Right atrium auricular region (tissue), 2 donors: ENCODE measurements at places on chromosomes 1 and 21. TPM values are rescaled to one million over a fixed set of nuclear protein-coding genes. Genes with fewer than 3 reads are reported as not detected.
A peak's percentile ranks its signal among the peaks of the same experiment; 100 is the strongest.

- H3K4me3 ChIP-seq = peak within 1 kb of the TSS; percentile 95
- no peaks in the 10 kb centered on the region for H3K36me3 ChIP-seq
- DNase-seq = no peak
- no peaks in the 10 kb centered on the region for H3K4me1 ChIP-seq
- H3K27ac ChIP-seq = peak within 1 kb of the TSS; percentile 96
- H3K27me3 ChIP-seq = no peaks in the 10 kb centered on the region
Observed at GRCh38 chr1:35807614-35808449, at the start of gene AGO4. TSS of gene AGO4 (plus strand) at chr1:35808016. CDS start at chr1:35808417, 401 bp downstream.

DNA sequence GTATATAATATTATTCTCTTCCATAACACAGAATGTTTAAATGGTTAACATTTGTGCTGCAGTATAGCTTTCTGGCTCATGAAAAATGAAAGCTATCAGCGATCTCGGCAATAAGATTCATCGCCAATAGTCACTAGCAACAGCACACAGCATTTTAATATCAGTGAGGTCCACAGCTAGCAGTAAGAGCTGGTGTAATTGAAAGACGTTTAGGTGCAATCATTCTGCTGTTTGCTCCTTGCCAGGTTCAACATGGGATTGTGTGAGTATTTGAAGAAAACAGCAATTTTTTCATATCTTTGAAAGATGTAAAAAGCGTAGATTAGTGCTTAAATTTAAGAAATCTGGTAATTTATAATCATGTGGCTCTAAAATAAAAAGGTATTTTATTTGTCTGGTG, 20.1 kb downstream of the PRKACB start:
- H3K27me3 ChIP-seq = no peaks in the 10 kb centered on the region
- H3K4me1 ChIP-seq = no peaks in the 10 kb centered on the region
- no peaks in the 10 kb centered on the region for H3K36me3 ChIP-seq

- DNase-seq = no peak
- no peaks in the 10 kb centered on the region for H3K27me3 ChIP-seq
- peaks cover 15% of the 10 kb centered on the region for H3K4me1 ChIP-seq
- no peak overlapping the region for H3K4me3 ChIP-seq
- H3K36me3 ChIP-seq = no peaks in the 10 kb centered on the region
- no peak overlapping the region for H3K27ac ChIP-seq
Observed at GRCh38 chr1:33516428-33516827, 44.0 kb downstream of the ZSCAN20 start.

GRCh38 chr1:16111771-16112595, 38.5 kb upstream of the FAM131C start:
- no peaks in the 10 kb centered on the region for H3K27me3 ChIP-seq
- H3K36me3 ChIP-seq = no peaks in the 10 kb centered on the region
- no peaks in the 10 kb centered on the region for H3K4me1 ChIP-seq
- peak; percentile 64 for DNase-seq
- no peak overlapping the region for H3K27ac ChIP-seq

DNA sequence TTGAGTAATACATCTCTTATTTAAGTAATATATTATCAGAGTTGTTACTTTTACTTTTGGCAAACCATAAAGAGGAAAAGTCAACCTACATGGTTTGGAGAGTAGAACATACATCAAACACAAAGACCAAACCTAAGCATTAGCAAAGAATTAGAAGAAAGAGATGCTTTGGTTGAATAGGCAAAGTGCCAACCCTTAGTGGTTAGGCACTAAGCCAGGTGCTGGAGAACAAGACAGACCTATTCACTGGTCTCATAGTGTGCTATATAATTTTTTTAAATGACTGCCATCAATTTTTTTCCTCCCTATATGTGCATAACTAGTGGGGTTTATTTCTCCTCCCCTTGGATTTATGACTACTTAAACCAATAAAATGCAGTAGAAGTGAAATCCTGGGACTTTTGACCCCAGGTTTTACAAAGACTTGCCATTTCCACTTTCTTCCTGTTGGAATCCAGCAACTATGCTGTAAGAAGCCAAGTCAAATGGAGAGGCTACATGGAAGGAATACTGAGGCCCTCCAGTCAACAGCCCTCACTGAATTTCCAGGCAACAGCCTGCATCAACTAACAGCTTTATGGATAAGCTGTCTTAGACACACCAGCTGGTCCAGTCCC, 69.8 kb upstream of the HAO2 start:
- H3K27ac ChIP-seq = no peak overlapping the region
- no peak for DNase-seq
- H3K4me1 ChIP-seq = no peaks in the 10 kb centered on the region
- H3K36me3 ChIP-seq = no peaks in the 10 kb centered on the region
- H3K4me3 ChIP-seq = no peak overlapping the region
- H3K27me3 ChIP-seq = no peaks in the 10 kb centered on the region

- H3K4me3 ChIP-seq = no peak overlapping the region
Observed at GRCh38 chr1:198088360-198089071, 68.3 kb upstream of the NEK7 start.

DNA sequence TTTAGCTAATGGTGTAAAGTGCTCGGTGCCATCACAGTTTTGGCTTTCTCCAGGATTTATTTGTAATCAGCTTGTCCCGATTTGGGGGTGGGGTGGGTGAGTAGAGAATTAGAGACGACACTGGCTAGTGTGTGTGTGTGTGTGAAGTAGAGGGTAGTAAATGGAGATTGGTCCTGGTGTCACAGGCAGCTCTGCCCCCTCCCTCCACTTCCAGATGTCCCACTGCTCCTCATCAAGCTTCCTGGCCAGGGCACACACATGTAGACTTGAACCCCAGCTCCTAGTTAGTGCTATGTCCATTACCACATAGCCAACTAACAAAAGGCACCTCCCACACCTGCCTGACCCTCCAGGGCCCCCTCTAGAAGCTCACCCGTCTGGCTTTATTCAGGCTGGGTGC, 3.2 kb downstream of the TRNP1 start:
- H3K4me3 ChIP-seq = no peak overlapping the region
- no peaks in the 10 kb centered on the region for H3K36me3 ChIP-seq
- H3K4me1 ChIP-seq = no peaks in the 10 kb centered on the region

DNA sequence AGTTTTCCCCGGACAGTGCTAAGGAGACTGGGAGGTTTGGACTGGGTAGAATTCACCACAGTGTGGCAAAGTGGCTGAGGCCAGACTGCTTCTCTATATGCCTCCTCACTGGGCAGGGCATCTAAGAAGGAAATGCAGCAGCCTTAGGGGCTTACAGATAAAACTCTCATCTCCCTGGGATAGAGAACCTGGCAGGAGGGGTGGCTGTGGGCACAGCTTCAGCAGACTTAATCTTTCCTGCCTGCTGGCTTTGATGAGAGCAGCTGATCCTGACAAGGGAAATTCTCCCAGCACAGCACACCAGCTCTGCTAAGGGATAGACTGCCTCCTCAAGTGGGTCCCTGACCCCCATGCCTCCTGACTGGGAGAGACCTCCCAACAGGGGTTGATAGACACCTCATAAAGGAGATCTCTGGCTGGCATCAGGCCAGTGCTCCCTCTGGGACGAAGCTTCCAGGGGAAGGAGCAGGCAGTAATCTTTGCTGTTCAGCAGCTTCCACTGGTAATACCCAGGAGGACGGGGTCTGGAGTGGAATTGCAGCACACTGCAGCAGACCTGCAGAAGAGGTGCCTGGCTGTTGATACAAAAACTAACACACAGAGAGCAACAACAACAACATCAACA, 25.2 kb downstream of the KIFAP3 start:
- no peaks in the 10 kb centered on the region for H3K36me3 ChIP-seq
- DNase-seq = no peak
- H3K4me3 ChIP-seq = no peak overlapping the region
- H3K27me3 ChIP-seq = no peaks in the 10 kb centered on the region

GRCh38 chr1:181712711-181713110, 229.4 kb downstream of the CACNA1E start:
- DNase-seq = no peak
- no peak overlapping the region for H3K27ac ChIP-seq
- no peaks in the 10 kb centered on the region for H3K4me1 ChIP-seq

- H3K27ac ChIP-seq = no peak overlapping the region
- H3K27me3 ChIP-seq = no peaks in the 10 kb centered on the region
- H3K4me1 ChIP-seq = no peaks in the 10 kb centered on the region
Observed at GRCh38 chr1:110912784-110913183, 39.8 kb downstream of the CD53 start.

GRCh38 chr21:39208624-39209333, 25.5 kb upstream of the PSMG1 start:
- no peak overlapping the region for H3K4me3 ChIP-seq
- no peaks in the 10 kb centered on the region for H3K27me3 ChIP-seq
- no peak for DNase-seq
- H3K27ac ChIP-seq = no peak overlapping the region

DNA sequence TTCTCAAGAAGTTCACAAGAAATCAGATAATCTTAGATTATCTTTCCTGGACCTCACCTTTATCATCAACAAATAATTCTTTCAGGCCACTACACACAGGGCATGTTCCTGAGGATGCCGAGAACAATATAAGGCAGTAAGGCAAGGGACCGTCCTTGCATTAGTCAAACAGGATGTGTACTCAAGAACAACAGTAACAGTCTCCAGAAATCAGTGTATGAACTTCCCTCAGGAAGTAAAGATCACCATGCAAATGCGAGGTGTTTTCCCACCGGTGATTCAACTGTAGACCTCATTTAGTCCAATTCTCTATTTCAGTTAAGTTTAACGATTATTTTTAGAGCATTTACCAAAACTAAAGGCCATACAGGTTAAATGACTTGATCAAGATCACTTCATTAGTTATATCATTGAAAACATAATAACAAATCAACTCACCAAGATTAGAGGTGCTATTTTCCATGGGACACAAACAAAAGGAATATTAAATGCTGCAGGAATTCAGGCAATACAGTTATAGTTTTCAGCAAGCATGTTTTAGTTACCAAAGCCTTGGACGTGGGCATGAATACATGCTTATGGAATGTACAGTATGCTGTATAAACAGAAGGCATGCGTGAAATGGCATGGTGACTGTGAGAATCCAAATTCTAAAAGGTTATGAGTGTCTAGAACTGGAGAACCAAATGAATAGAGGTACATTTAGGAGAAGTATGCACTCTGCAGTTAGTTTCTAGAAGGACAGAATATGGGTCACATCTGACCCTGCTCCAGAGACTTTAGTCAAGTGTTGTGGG, 145.2 kb downstream of the TNR start:
- DNase-seq = no peak
- H3K27ac ChIP-seq = no peak overlapping the region
- no peak overlapping the region for H3K4me3 ChIP-seq
- H3K27me3 ChIP-seq = no peaks in the 10 kb centered on the region
- H3K4me1 ChIP-seq = no peaks in the 10 kb centered on the region
- no peaks in the 10 kb centered on the region for H3K36me3 ChIP-seq

DNA sequence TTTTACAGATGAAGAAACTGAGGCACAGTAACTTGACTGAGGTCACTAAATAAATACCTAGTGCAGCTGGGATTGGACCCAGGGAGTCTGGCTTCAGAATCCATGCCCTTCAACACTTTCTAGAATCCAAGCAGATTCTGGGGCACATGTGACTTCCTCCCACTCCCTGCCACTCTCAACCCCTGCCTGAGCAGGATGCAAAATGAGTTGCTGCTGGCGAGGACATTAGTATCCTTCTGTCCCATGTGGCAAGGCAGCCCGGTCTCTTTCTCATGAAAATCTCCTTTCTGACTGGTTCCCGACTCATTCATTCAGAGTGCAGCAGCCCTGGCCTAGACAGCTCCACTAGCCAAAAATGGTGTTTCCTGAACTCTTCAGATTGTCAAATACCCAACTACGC, 28.4 kb downstream of the TNNT2 start:
- no peak overlapping the region for H3K4me3 ChIP-seq
- no peaks in the 10 kb centered on the region for H3K4me1 ChIP-seq
- H3K27ac ChIP-seq = no peak overlapping the region
- no peaks in the 10 kb centered on the region for H3K36me3 ChIP-seq

DNA sequence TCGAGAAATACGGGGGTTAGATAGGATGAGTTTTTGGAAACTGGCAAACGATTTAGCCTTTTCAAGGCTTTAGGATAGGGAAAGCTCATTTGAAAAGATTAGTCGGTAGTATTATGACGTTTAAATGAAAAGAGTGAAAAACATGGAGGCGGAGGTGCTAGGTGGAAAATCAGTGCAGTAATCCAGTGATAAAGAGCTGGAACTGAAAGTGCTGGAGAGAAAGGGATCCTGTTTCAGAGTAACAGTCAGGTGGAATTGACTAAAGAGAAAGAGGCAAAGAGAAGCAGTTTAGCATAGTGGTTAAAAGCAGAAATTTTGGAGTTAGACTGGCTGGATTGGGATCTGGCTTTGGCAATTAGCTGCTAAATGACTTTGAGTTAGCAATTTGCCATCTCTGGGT, 945 bp downstream of the WDR3 start:
- H3K4me1 ChIP-seq = no peaks in the 10 kb centered on the region
- H3K36me3 ChIP-seq = peaks cover 9% of the 10 kb centered on the region
- DNase-seq = no peak
- H3K27me3 ChIP-seq = no peaks in the 10 kb centered on the region
- H3K27ac ChIP-seq = peak overlapping the region; percentile 83

DNA sequence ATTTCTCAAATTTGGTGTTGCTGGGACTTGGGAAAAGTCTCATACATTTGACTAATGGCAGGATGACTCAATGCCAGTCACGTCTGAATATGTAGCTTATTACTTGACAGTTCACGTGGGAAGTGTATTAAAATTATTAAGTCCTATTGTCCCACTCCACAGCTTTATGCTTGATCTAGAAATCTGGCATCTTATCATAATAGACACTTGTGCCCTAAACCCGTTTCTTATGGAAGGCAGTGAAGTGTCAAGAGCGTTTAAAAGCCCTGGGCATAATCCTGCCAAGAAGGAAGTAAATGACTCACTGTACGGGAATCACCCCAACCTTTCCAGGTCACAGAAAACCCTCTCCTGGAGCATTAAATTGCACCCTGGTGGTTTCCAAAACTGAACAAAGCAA, 207.4 kb downstream of the APP start:
- peak overlapping the region; percentile 23 for H3K27ac ChIP-seq
- no peak for DNase-seq
- H3K36me3 ChIP-seq = no peaks in the 10 kb centered on the region
- H3K4me1 ChIP-seq = peaks cover 20% of the 10 kb centered on the region
- no peak overlapping the region for H3K4me3 ChIP-seq
- no peaks in the 10 kb centered on the region for H3K27me3 ChIP-seq

- H3K4me1 ChIP-seq = no peaks in the 10 kb centered on the region
- no peak for DNase-seq
- no peak overlapping the region for H3K4me3 ChIP-seq
- no peak overlapping the region for H3K27ac ChIP-seq
Observed at GRCh38 chr1:55886856-55887712, 671.9 kb upstream of the USP24 start.

DNA sequence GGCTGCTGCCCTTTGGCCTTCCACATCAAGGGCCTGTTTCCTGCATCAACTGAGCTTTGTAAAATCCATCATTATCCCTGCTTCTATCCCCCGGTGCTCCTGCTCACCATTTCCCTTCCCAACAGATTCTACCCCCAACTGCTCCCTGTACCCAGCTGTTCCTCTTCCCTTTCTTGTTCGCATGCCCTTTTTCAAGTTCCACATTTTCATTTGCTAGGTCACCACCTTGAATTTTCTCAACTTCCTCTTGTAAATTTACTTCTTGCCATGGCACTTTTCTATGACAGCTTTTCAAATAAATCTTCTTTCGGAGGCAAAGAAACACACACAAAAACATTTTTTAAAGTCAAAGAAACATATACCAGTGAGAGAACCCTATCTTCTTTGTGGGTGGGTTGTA, 330.5 kb upstream of the ADGRL2 start:
- H3K27me3 ChIP-seq = no peaks in the 10 kb centered on the region
- DNase-seq = no peak
- no peak overlapping the region for H3K4me3 ChIP-seq
- H3K4me1 ChIP-seq = no peaks in the 10 kb centered on the region
- no peak overlapping the region for H3K27ac ChIP-seq

LAD1 gene
- 1.4 TPM for total RNA-seq

SLC44A5 gene
- total RNA-seq = 2.0 TPM

FCMR gene
- 5.0 TPM for total RNA-seq

CD101 gene
- 0.11 TPM for total RNA-seq

GBP2 gene
- 12.3 TPM for total RNA-seq

GFI1 gene
- 1.1 TPM for total RNA-seq
